Choroid plexus epithelial cell (primary cell): ENCODE measurements at places on chromosomes 12 and 14.
A peak's percentile ranks its signal among the peaks of the same experiment; 100 is the strongest.

DNA sequence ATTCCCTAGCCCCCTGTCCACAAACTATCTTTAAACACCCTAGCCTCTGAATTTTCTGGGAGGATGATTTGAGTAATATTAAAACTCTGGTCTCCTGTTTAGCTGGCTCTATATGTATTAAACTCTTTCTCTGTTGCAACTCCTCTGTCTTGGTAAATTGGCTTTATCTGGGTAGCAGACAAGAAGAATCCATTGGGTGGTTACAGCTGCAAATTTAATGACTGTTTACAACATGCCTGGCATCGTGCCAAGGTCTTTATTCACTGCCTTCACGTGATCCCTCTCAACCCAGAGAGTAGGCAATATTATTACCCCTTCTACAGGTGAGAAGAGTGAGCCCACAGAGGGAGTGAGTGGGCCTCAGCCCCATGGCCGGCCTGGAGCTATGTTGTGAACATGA, 77.8 kb upstream of the MYL2 start:
- DNase-seq: peak; percentile 6

DNA sequence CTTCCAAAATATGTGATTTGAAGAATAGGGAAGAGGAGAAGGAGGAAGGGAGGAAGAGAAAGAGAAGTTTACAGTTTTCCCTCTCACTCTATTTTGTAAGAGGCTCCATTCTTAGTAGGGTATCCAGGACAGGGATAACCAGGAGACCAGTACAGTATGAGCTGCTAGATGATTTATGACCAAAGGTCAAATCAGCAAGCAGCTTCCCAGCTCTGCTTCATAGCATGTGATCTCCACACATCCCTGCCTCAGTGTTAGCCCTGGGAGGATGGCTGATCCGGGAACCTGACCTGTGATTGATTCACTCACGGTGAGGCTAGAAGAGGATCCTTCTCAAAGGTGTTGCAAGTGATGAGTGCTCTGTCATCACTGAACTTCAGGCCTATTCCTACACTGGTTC, 16.6 kb downstream of the RDH12 start:
- no peak for DNase-seq

- no peak for DNase-seq
Measured at GRCh38 chr14:52014601-52015267, 25.4 kb downstream of the RTRAF start.

DNA sequence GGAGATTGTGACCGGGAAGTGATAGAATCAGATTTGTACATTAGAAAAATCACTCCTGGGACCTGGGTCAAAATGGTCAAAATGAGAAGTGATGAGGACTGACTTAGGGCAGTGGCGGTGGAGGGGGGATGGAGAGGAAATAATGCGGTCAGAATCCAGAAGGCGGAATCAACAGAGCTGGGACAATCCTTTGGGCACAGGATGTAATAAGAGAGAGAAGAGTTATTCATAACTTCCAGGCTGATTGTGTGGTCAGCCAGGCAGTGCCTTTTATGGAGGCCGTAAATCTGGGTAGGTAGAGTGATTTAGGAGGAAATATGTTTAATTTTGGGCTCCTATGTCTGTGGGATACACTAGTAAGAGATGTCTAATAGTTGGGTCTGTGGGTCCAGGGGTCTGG, 21.6 kb downstream of the FBXL14 start:
- DNase-seq: no peak

GRCh38 chr12:113244047-113244460, 22.8 kb downstream of the TPCN1 start:
- no peak for DNase-seq

DNA sequence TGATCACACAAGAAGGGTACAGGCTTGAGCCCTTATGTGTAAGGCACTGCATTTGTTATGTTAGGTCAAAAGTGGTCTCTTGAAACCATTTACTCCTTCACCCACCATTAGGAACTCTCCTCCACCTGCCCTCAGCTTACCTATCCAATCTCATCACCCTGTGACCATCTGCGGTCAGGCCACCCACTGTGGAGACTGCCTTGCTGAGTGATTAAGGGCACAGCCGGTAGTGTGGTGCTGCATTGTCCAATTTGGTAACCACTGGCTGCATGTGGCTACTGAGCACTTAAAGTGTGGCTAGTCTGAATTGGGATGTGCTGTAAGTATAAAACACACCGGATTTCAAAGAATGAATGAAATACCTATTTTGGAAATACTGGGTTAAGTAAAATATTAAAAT, 177.1 kb upstream of the PARP11 start:
- DNase-seq: no peak

GRCh38 chr12:21831791-21832344, 57.4 kb upstream of the KCNJ8 start:
- peak; percentile 66 for DNase-seq

- DNase-seq: no peak
Measured at GRCh38 chr12:4943938-4944284, 34.2 kb downstream of the KCNA1 start.

DNA sequence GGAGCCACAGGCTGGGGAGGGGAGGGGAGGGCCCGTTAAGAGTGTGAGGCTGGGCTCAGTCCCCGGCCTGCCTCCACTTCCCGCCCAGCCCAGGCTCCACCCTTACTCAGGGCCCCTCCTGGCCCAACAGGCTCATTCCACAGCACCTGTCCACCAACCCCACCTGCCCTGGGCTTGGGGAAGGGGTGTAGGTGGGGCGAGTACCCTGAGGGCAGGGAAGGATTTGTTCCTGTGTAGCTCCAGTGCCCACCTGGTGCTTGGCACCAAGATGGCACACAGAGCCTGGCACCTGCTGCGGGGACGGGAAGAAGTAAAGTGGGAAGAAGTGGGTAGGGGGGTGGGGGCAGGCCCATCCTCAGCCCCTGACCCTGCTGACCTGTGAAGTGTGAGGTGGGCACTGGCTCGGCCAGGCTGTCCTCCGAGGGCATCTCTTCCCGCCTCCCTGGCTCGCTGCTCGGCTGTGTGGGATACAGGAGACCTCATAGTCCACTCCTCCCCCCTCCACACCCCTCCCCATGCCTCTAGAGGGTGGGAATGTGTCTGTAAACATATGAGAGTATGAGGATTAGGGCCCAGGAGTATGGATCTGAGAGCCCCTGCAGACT, 35.1 kb downstream of the NCKAP5L start:
- no peak for DNase-seq

GRCh38 chr14:50023671-50024490, 92.5 kb downstream of the VCPKMT start:
- DNase-seq: peak; percentile 68

GRCh38 chr12:26197832-26198231, 2.5 kb downstream of the SSPN start:
- DNase-seq: no peak

- DNase-seq: peak; percentile 17
Measured at GRCh38 chr12:27905285-27906126, 67.0 kb downstream of the PTHLH start.

GRCh38 chr14:68779761-68780323, 13.0 kb downstream of the ZFP36L1 start:
- peak; percentile 73 for DNase-seq

- DNase-seq: no peak
Measured at GRCh38 chr14:34956931-34957330, 25.9 kb upstream of the SRP54 start.

GRCh38 chr12:22978962-22979361, 354.0 kb downstream of the ETNK1 start:
- peak; percentile 93 for DNase-seq

DNA sequence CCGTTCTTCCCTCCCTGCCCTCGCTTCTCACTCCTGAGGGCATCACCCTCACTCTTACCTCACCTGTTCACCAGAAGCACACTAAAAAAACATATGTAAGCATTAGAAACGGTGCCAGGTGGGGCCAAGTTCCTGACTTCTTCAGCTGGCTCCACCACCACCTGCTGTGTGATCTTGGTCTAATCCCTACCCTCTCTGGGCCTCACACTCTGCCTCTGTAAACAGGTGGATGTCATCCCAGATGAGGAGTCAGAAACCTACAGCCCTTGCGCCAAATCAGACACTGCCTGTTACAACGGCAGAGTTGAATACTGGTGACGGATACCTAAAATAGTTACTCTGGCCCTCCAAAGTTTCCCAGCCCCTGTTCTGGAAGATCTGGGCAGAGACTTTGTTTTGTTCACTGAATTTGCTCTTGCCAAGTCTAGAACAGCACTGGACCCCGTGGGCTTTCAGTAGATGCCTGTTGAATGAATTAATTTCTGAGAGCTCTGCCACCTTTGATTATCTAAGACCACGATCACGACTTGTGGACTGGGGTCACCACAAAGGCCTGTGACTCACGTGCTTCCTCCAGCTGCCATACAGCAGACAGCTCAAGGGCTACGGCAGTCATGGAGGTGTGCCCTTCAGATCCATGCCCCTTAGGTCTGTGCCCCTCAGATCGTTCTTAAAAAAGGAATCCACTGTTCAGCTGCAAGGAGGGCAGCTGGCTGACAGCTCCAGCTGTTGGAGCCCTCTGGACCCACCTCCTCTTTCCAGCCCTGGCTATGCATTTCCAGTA, 71.9 kb downstream of the GSC start:
- no peak for DNase-seq

- DNase-seq: no peak
Measured at GRCh38 chr14:99552572-99553216, 51.3 kb downstream of the CCDC85C start.

GRCh38 chr12:1131811-1132224, 140.8 kb downstream of the ERC1 start:
- DNase-seq: no peak

- DNase-seq: peak; percentile 64
Measured at GRCh38 chr14:61091657-61092273, 110.7 kb downstream of the SLC38A6 start.

- DNase-seq: no peak
Measured at GRCh38 chr14:100629696-100630095, 42.5 kb upstream of the BEGAIN start.

GRCh38 chr12:95548056-95548538, 3.2 kb downstream of the USP44 start:
- no peak for DNase-seq

DNA sequence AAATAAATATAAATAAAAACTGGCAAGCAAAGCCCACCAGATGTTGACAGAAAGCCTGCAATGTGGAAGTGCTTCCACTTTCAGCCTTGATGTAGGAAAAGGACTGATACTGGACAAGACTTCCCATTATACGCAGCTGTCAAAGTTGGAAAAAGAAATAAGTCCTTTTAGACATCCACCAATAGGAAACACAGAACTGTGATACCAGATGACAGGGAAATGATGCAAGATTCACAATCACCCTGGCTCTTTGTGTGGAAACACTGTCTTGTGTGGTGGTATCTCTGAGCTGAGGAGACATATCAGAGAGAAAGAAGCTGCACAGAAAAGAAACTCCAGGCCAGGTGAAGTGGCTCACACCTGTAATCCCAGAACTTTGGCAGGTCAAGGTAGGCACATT, 13.8 kb upstream of the METAP2 start:
- DNase-seq: no peak

GRCh38 chr14:50040401-50040775, 76.0 kb downstream of the VCPKMT start:
- peak; percentile 89 for DNase-seq

DNA sequence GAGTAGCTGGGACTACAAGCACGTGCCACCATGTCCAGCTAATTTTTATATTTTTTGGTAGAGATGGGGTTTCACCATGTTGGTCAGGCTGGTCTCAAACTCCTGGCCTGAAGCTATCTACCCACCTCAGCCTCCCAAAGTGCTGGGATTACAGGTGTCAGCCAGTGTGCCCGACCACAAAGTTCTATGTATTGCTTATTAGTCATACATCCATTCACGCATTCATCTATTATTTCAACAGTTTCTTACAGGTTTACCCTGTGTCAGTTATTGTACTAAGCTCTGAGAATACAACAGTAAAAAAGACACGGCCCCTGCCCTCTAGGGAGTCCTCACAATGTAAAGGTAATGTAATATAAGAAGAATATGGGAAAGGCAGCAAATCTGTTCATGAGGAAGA, 188.9 kb upstream of the BTG1 start:
- no peak for DNase-seq

DNA sequence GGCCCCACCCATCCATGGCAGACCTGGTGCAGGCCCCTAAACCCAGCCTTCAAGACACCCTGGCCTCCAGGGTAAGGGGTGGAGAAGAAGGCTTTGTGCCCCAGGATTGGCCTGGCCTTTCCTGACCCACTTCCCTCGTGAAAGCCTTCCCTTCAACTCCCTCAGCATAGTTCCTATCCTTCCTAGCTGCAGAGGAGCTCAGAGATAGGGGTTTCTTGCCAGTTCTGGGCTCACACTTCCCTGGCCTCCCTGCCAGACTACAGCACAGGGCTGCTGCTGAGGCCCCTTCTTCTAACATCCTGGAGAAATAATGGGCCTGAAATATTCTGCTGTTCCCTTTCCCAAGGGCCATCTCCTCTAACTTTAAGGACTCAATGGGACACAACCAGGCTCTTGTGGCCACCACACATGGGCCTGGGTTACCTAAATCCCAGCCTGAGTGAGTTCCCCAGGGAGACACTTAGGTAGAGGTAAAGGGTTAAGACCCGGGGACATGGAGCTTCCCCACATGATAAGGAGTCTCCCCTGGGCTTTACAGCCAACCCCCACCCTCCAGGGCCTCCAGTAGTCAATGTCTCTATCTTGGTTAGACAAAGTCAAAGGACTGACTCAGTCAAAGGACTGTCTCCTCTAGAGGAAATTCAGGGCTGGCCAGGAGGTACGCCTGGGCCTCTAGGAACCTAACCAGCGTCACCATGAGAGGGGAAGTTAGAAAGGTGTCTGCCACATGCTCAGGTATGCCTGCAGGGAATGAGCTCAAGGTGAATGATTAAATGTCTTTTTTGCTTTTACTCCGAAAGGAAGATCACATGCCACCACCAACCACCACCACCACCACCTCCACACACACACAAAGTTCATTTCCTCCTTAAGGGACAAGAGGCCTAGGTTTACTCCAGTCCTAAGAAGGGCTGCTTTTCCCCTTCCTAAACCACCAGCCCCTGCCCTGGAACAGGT, 7.1 kb downstream of the ZFP36L1 start:
- DNase-seq: no peak
